SW480 (cell line): ENCODE measurements at places on chromosomes 3 and 15.

DNA sequence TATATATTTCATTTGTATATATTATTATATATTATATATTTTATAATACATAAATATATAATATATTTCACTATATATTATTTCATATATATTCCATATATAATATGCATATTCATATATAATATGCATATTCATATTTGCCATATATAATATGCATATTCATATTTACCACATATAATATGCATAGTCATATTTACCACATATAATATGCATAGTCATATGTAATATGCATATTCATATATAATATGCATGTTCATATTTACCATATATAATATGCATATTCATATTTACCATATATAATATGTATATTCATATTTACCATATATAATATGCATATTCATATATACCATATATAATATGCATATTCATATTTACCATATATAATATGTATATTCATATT is 51.2 kb upstream of the GATA2 start:
- no peak for DNase-seq

DNA sequence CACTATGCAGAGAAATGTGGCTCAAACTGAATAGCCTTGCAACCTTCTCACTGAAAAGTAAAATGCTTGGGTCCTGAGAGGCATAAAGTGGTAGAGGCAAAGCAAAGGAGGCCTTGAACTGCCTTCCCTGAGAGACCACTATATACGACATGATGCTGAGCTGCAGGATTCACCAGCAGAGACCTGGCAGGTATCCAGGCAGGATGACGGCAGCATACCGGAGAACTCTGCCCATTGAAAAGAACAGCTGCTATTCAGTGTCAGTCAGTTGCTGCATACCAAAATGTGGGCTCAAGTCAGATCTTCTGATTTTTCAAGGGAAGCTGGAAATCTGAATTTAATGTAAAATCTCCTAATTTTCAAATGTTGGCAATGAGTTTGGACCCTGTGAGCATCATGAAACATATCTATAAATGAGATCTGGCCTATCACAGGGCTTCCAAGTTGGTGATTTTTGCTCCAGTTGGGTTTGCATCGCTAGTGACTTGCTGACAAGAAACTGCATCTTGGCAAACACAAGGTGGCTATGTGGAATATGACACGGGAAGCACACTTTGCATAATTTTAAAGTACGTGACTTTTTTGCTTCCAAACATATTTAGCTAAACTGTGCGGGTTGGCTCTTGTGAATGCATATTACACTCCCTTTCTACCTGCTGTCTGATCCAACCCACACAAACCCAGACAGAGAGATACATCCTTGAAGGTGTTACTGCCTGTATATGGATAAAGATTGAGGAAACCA is 529.0 kb downstream of the AGBL1 start:
- no peak for DNase-seq

DNA sequence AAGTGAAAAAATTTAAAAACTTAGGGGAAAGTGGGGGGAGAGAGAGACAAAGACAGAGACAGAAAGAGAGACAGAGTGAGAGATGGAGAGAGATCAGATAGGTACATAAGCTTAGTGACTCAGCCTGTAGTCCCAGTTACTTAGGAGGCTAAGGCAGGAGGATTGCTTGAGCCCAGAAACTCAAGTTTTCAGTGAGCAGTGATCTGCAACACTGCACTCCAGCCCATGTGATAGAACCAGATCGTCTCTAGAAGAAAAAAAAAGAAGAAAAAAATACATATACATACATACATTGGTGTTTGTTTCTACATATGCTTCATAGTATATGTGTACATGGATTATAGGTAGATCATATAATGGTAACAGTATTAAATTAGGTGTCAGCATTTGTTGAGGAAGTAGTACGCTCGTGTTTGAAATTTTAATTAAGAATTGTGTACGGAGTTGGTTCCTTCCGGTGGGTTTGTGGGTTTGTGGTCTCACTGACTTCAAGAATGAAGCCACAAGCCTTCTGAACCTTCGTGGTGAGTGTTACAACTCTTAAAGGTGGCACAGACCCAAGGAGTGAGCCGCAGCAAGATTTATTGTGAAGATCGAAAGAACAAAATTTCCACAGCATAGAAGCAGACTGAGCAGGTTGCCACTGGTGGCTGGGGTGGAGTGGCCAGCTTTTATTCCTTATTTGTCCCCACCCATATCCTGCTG is 38.3 kb upstream of the SNRPN start:
- no peak for DNase-seq

GRCh38 chr3:154085071-154085470 is 36.1 kb upstream of the ARHGEF26 start:
- DNase-seq: no peak

DNA sequence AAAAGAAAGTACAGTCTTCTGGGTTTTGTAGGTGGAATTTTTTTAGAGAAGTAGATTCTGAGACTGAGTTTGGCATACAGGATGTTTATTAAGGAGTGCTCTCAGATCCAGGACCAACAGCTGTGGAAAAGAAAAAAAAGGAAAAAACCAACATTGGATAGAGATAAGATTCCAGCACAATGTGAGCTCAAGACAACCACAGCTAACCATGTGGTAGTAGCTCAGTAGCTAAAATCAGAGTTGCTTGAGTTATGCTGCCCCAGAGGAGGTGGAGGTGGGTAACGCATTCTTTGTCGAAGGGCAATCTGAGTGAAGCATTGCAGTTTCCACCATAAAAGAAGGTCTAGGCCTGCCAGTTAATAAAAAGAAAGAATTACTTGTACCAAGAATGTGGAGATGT is 904.3 kb downstream of the NSUN3 start:
- DNase-seq: no peak

DNA sequence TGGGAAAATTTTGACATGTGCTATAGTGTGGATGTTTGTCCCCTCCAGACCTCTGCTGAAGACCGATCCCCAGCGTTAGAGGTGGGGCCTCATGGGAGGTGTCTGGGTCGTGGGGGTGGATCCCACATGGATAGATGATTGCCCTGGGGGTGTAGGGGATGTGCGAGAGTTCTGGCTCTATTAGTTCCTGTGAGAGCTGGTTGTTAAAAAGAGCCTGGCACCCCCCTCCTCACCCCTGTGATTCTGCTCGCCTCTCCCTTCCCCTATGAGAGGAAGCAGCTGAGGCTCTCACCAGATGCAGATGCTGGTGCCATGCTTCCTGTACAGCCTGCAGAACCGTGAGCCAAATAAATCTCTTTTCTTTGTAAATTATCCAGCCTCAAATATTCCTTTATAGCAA is 67.4 kb downstream of the ATP10A start:
- DNase-seq: no peak

- no peak for DNase-seq
Measured at GRCh38 chr3:31432897-31433678, 99.6 kb upstream of the STT3B start.

DNA sequence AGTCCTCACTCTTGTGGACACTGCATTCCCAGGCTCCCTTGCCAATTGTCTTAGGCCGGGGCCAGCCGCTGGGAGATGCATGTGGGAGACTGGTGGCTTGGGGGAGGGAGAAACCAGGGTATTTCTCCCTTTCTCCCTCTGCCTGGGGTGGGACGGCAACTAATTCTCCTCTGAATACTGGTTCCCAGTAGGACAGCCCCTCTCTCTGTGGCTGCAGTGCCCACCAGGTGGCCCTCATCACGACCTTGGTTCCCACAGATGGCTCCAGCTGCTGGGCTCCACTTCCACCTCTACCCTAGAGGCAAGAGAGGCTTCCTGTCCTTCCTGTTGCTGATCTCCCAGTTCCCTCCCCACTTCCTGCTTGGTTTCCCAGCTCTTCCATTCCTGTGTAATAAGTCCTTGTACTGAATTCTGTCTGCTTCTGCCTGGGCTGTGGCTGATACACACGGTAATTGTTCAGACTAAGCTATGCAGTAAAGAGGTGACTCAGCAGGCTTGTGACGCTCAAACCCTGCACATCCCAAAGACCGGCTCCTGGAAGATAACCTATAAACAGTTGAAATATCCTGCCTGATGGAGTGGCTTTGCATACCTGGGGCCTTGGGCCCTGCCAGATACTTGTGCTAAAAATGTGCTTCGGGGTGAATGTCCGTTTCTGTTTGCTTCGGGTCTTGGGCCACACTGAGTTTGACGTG is 20.4 kb upstream of the COPG1 start:
- DNase-seq: peak; percentile 41
